ENCODE measurements at places on chromosomes 12 and 14. TPM values are rescaled to one million over a fixed set of nuclear protein-coding genes. Genes with fewer than 3 reads are reported as not detected.
A peak's percentile ranks its signal among the peaks of the same experiment; 100 is the strongest.

Gene ANG
- total RNA-seq, result 3.6 TPM

Gene OTOGL
- 0.28 TPM for total RNA-seq

Gene ZNF740
- 11.7 TPM for total RNA-seq

Gene SMOC1
- 0.90 TPM for total RNA-seq

Gene EML5
- 22.2 TPM for total RNA-seq

Gene NOVA1
- total RNA-seq, result 0.90 TPM

- no peak for DNase-seq
Observed at GRCh38 chr14:72941286-72941985, 15.2 kb downstream of the DCAF4 start.

- DNase-seq, result peak; percentile 64
Observed at GRCh38 chr12:108560321-108560721, 652 bp downstream of the SART3 start.

GRCh38 chr14:73861073-73861472 is 9.4 kb downstream of the PTGR2 start:
- no peak for DNase-seq

DNA sequence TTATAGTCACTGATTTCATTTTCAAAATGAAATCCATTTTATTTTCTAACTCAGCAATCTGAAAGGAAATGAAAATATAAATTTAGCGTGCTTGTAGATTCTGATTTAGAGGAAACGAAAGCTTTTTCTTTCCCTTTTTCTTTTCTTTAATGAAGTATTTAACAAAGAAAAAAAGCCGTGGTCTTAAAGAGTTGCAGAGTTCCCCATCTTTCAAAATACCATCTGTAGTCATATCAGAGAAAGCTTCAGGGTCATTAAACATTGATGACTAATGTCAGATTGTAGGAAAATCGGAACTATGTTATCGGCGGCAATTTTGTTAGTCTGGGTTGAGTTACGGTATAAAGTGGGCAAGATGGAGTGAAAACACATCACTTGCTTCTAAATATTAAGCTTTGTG is 32.3 kb downstream of the DRAM1 start:
- no peak for DNase-seq

GRCh38 chr14:23578560-23579310 is at the start of gene JPH4:
Gene JPH4 (minus strand): TSS chr14:23578790. CDS start chr14:23577453, 1,337 bp downstream.
- DNase-seq, result no peak

DNA sequence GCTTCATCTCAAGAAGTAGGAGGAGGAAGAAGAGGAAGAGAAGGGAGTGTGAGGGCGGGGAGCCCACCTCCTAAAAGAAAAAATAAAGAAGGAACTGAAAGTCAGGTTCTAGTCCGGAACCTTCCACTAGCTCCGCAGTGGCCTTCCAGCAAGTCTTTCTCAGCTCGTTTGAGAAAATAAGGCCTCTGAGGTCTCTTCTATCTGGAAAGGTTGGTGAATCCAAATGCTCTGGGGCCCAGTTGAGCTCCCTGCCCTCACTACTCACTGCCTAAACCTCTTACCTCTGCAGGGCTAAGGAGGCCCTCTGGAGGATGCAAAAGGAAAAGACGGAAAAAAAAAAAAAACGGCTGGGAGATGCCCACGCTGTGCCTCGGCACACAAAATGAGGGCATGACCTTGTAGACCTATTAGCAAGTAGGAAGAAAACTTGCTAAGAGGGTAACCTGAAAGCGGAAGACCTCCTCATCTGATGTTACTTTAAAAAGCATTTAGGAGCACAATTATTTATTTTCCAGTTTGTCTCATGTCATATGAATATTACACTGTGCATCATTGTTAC is 35.9 kb downstream of the FBLN5 start:
- peak; percentile 33 for DNase-seq

DNA sequence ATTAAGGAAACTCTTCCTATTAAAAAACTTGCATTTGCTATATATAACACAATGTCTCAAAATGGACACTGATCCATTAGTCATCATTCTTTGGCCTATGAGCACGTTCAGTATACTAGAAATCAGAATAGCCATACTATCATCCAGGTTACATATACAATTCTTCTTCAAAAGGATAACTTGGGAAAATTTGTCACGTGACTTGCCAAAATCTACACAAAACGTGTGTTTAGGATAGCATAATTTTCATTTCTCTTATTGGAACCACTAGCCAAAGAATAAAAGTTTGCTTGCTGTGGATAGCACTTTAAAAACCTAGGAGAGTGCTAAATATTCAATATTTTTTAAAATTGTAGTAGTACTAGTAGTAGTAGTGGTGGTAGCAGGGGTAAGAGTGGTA is 714.3 kb upstream of the FOXG1 start:
- DNase-seq, result no peak

DNA sequence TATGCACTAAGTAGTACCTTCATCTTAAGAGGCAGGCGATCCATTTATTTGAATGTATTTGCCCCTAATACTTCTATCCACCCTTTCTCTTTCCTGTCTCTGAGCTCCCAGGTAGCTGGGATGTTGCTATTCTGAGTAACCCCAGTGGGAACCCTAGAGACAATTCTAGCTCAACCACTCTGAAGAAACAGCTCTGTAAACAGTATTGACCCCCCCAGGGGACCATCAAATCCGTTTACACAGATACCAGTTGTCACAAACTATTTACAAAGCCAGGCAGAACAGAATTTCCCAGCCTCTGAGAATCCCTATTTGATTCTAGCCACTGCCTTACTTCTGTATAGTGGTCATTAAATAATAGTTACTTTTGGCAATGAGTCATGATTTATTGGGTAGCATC is 64.9 kb downstream of the MIPOL1 start:
- no peak for DNase-seq

GRCh38 chr14:54003064-54003463 is 46.4 kb upstream of the BMP4 start:
- DNase-seq, result peak; percentile 16

DNA sequence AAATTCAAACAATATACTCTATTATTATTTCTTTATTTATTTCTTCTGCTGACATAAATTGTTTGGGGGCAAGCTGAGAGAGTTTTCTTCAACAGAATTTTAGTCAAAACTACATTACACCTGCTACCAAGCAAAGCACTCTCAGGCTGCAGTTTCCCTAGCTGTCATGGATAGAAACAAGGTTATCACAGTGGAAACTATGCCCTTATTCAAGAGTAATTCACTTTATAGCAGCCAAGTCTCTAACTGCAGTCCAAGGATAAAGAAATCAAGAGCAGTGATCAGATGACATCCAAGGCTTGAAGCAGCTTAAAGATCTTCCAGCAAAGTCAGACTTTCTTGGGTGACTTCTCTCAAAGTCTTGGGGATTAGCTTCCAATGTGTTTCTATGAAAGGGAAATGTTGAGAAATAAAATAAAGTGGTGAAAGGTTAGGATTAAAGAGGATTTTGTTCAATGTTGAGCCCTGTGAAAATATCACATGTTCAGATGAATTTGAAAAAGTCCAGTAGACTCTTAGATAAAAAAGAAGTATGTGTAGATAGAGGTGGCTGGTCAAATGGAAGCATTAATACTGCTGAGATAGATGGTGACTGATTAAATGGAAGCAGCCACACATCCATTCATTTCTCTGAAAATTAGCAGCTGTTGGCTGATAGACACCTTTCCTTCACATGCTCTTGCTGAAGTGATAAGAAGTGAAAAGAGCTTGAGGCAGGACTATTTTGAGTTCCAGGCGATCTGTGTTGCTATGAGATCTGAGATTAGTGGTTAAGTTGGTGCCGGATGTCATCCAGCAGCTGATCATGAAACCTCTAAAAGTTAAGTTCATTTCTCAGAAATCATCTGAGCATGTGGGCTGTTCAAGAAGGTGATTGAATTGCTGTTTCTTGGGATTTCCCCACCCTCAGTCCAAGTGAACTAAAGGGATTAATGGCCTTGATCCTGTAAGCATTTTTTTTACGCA is 257.8 kb upstream of the BTG1 start:
- DNase-seq, result no peak

- no peak for DNase-seq
Observed at GRCh38 chr12:4820971-4821370, 88.7 kb upstream of the KCNA1 start.

GRCh38 chr14:71625891-71626701 is 306.1 kb upstream of the RGS6 start:
- peak; percentile 24 for DNase-seq

- DNase-seq, result no peak
Observed at GRCh38 chr12:2291182-2291832, 238.5 kb downstream of the CACNA1C start.

DNA sequence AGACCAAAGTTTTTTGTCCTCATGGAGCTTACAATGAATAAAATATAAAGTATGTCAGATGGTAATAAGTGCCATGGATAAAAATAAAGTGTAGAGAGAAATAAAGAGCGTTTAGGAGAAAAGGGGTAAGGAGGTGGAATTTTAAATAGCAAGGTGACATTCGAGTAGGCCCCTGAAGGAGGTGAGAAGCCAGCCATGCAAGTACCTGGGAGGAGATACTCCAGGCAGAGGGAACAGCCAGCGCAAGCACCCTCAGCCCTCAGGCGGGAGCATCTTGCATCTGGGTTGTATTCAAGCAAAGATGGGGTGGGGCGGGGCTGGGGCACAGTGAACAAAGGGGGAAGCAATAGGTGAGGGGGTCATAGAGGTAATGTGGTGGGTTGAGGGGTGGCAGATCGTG is 4.3 kb downstream of the TBC1D30 start:
- DNase-seq, result no peak

DNA sequence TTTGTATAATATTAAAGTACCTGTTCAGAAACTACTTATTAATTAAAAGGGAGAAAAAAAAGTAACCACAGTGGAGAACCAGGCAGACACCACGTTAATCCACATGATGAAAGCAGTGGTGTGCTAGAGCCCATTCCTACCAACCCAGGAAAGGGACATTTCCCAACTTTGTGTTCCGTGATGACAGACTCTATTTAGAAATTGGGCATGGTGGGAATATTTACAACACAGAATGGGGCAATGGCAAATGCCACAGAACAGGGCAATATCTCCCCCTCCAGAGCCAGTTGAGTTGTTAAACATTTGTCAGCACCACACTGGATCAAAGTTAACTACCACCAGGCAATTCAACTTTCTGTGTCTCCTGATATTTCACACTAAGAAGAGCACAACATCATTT is 1.2 kb upstream of the HIGD1C start:
- no peak for DNase-seq
